Heart right ventricle (tissue), 16 donors: ENCODE measurements at places on chromosomes 12 and 14. TPM values are rescaled to one million over a fixed set of nuclear protein-coding genes. Genes with fewer than 3 reads are reported as not detected.

DNA sequence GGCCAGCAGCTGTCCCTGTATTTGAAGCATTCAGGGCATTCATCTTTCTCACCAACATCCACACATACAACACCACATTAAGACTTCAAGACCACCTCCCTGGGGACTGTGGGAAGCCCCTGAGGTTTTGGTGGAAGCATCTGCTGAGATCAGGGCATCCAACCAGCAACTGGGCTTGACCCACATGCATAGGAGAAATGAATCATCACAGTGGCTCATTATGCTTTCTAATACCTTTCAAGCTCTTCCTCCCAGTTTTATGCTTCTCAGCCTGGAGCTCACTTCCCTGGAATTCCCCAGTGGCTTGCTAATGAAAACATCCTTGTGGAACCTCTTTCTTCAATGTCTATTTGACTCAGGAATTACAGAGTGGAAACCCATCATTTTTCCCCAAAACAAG lies 21.4 kb upstream of the CMKLR1 start:
- no peak for DNase-seq

DNA sequence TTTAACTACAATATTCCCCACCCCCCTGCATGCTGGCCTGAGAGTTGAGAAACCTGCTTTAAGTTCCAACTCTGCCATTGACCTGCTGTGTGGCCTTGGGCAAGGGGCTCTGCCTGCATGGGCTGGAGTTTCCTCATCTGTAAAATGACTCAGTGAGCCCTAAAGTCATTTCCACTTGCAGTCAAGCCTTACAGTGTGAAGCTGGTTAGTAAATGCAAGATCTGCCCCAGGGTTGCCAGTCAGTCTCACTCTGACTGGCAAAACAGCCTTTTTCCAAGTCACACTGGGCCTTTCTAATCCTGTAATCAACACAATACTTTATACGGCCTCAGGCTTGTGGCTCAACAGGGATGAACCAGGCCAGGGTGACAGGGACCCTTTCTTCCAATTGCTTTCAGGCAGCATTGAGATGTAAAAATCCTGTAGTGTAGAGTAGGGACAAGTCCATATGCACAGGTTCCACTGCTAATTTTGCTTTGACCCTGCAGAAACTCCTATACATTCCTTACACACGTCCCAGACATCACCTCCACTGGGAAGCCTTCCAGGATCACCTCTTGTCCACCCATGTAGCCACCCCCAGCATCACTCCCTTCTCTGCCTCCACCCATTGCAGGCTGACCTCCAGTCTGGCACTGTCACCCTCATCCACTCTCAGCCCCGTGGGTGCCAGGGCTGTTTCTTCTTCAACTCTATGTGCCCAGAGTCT lies 42.6 kb upstream of the PRIMA1 start:
- DNase-seq = no peak

DNA sequence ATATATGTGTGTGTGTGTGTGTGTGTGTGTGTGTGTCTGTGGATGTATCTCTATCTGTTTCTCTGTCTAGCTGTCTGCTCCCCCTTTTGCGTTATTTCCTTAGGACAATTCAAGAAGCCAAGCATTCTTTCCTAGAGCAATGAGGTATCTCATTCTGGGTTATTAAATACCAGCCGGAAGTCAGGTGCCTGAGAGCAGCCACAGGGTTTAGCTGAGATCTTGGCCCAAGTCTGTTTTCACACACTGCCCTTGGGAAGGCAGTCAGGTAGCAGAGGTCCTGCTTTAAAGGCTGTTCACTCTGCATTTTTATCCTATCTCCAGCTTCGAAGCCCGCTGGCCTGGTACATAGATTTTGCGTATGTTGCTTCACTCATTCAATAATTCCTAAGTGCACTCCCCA lies 76.8 kb downstream of the TSPAN9 start:
- DNase-seq = no peak

DNA sequence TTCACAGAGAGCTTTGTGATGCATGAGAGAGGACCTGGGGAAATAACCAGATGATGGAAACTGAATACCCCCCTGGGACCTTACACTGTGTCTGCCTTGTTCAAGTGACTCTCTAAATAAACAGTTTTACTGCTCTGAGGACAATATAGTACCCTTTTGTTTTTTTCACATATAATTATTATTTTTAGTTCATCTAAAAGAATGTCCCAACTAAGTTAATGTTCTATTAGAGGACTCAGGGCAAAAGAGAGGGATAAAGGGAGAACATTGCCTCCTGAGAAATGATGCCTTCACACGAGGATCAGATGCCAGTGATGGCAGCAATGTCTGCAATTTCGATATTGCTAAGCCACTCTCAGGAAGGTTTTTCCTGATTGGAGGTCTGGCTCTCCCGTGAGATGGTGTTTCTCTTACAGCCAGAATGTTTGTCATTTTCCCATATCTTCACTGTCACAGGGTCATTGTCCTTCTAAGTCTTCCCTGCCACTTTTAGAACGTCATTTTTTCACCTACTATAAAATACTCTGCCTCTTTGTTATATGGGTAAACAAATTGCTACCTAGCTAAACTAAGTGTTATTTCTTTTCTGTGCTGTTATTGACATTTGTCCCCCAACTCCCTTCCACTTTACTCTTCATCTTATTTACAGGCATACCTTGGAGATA lies 201.6 kb downstream of the RAD51B start:
- no peak for DNase-seq

- DNase-seq = no peak
Observed at GRCh38 chr14:102998393-102998792, 59.0 kb downstream of the CDC42BPB start.

DNA sequence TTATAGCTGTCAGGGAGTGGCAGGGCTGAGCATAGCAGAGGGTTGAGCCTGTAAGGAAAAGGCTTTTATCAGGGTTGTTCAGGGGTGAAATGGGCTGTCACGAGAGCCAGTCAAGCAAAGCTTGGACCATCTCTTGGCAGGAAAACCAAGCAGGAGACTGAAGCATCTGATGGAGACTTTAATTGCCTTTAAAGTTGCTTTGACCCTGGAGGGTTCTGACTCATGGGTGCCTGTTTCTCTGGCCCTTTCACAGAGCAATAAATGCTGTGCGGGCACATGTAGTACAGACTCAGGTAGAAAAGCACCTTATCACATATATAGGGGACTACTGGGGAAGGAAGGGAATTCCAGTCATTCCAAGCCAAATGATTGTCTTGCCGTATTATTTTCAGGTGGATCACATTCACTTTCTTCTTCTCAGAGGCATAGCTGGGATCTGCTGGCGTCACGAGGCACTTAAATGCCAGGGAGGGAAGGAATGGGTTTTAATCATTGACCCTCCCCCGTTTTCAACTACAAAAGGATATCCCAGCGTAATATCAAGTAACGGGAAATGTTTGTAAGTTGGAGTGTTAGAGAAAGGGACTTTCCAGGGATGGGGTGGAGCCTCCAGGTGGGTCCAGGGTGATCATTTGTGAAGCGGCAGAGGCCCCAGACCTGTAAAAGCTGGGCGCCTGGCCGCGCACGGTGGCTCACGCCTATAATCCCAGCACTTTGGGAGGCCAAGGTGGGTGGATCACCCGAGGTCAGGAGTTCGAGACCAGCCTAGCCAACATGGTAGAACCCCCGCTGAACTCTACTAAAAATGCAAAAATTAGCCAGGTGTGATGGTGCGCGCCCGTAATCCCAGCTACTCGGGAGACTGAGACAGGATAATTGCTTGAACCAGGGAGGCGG lies 34.9 kb downstream of the PLEKHD1 start:
- DNase-seq = no peak

GRCh38 chr12:102343361-102344121 lies 136.8 kb downstream of the IGF1 start:
- DNase-seq = no peak

DNA sequence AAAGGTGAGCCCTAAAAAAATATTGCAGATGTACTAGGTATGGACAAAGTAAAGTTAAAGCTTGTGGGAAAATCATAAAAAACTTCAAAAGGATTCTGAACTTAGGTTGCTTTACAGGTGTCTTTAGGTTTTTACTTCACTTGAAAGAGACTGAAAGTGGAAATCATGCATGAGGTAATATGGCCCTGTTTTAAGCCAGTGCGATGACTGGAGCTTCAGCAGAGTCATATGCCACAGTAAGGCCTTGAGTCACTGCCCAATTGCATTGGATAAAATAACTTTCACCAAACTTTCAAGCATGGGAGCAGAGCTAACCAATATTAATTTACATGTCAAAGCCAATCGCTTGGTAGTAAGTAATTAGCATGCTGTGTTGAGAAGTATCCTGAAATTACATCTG lies 63.9 kb upstream of the TMEM260 start:
- no peak for DNase-seq

Gene KRT83
- total RNA-seq = not detected

Gene SLC7A8
- total RNA-seq = 7.6 TPM

Gene KRT79
- not detected for total RNA-seq

Gene CLEC6A
- not detected for total RNA-seq
